ENCODE measurements at places on chromosomes 5 and 9.

DNA sequence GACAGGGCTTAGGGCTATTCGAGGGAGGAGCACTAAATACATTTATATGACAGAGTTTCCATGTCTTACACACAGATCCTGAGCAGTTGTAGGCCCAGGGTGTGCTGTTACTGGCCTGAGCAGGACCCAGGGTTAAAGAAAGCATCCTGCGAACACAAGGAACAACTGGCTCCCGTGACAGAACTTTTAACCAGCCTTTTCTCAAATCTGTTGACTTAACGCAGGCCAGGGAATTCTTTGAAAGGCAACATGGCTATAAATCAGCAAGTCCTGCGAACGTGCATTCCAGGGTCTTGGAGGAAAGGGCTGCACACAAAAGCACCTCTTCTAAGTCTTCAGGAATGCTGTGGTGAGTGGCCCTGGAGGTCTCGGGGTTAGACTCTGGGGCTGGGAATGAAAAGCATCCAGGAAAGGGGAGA lies 45.2 kb upstream of the ANKRD55 start:
- DNase-seq, result peak; percentile 97

DNA sequence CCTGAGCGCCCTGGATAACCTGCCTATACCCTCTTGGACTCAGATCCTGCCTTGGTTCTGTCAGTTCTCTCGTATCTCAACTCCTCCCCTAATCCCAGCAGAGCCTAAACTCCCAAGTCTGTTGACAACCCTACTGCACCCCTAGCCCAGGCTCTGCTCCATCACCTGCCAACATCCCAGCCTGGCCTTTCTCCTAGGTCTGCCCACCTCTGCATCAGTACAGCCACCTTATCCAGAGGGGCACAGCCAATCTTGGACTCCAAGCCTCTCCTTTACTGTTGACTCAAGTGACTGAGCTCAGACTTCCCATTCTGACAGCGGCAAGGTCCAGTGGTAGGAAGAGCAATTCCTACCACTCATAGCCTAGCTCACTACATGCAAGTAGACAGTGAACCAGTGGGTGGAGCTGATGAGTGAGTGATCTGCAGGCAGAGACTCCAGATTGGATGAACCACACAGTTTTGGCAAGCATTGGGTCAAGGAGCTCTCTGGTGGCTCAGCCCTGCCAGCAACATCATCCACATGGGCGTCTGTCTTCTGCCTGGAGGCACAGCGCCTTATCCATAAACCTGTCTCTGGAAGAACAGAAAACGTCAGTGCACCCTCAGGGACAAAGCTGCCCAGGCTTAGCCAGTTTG lies 26.5 kb downstream of the TRMO start:
- DNase-seq, result no peak

DNA sequence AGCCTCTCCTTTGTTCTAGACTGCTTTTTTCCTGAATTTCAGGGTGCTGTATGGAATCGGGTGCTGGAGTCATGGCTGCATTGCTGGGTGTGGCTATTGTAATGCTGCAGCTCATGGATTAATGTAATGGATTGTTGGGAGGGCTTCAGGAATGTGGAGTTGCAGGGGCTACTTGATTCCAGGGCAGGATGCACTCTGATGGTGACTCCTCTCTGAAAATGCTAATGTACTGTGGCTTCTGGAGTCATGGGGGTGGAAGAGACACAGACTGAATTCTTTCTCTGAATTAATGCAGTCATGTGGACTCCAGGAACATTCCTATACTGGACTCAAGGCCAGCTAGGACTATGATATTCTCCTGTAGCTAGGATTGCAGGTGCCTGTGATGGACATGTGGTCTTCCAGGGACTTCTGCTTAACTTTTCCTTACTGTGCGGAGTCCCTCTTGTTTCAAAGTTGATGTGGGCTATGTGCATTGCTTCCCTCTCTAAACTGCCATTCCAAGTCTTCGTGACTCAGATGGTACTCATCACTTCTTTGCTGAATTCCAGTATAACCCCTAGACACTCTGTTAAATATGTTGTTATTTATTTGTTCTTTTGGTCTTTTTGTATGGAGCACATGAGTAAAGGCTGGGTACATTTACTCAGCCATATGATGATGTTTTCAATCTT lies 396.2 kb downstream of the KCTD16 start:
- peak; percentile 70 for DNase-seq

DNA sequence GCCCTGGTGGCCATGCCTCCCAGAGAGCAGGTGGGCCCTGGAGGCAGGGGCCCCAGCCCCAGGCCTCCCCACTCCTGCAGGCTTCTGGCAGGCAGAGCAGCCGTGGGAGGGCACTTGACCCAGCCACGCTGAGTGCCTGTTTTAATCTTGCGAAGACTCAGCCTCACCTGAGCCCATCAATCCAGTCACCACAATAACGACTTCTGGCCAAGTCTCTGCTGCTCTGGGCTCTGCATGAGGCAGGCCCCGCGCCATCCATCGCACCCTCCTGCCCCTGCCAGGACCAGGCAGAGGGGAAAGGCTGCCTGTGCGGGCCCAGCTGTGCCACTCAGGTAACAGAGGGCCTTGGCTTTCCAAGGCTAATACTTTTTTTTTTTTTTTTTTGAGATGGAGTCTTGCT lies 32.8 kb downstream of the RASGEF1C start:
- DNase-seq, result no peak

GRCh38 chr9:125886365-125886764 lies 139.2 kb downstream of the PBX3 start:
- DNase-seq, result no peak

Measured in astrocyte of the hippocampus (primary cell).